ENCODE measurements at places on chromosomes 1 and 21. TPM values are rescaled to one million over a fixed set of nuclear protein-coding genes. Genes with fewer than 3 reads are reported as not detected.

DNA sequence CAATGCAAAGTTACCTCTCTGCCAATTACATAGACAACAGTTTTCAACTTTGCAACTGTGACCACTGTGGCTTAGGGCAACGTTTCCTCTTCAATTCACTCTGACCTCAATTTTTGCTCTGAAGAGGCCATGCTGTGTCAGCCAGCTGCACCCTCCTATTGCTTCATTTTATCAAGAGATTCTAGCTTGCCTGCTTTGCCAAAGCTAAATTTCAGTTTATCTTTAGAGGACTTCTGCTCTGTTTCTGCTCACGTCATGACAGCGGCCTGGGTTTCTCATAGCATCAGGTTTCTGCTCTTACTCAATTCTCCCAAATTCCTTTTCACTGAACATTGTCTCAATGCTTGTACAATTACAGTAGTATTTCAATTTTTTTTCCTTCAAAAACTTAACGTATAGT, 154.6 kb downstream of the PLA2G4A start:
- H3K36me3 ChIP-seq = no peaks in the 10 kb centered on the region
- no peaks in the 10 kb centered on the region for H3K4me1 ChIP-seq
- peaks cover 3% of the 10 kb centered on the region for H3K27me3 ChIP-seq
- H3K4me3 ChIP-seq = no peak overlapping the region

DNA sequence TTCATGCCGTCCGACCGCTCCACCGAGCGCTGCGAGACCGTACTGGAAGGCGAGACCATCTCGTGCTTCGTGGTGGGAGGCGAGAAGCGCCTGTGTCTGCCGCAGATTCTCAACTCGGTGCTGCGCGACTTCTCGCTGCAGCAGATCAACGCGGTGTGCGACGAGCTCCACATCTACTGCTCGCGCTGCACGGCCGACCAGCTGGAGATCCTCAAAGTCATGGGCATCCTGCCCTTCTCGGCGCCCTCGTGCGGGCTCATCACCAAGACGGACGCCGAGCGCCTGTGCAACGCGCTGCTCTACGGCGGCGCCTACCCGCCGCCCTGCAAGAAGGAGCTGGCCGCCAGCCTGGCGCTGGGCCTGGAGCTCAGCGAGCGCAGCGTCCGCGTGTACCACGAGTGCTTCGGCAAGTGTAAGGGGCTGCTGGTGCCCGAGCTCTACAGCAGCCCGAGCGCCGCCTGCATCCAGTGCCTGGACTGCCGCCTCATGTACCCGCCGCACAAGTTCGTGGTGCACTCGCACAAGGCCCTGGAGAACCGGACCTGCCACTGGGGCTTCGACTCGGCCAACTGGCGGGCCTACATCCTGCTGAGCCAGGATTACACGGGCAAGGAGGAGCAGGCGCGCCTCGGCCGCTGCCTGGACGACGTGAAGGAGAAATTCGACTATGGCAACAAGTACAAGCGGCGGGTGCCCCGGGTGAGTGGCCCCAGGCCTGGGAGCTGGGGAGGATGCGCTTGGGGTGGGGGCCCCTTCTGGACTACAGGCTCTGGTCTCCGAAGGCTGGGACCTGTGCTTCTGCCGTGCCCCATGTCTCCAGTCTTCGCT, 1.1 kb downstream of the SKI start:
- H3K4me1 ChIP-seq = peaks cover 37% of the 10 kb centered on the region
- peak overlapping the region; percentile 93 for H3K4me3 ChIP-seq
- peak; percentile 85 for DNase-seq
- H3K27me3 ChIP-seq = peaks cover 6% of the 10 kb centered on the region
- peak overlapping the region; percentile 91 for H3K27ac ChIP-seq
- peaks cover 23% of the 10 kb centered on the region for H3K36me3 ChIP-seq

DNA sequence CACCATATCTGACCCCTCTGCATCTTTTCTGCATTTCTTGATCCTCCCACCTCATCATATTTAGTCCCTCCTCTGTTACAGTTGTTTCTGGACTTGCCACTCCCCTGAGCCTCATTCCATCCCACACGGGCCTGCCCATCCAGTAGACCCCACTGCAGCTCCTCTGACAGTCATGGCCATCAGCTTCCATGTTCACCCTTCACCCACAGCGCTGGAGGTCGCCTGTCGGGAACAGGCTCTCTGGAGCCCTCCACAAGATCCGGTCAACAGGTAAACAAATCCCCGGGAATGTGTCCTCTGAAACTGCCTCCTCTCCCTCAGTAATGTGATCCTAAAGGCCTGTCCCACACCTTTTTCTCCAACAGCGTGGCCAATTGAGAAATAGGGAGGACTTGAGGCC, 31.3 kb downstream of the SYF2 start:
- no peak overlapping the region for H3K27ac ChIP-seq
- H3K4me1 ChIP-seq = peaks cover 2% of the 10 kb centered on the region
- peaks cover 17% of the 10 kb centered on the region for H3K27me3 ChIP-seq

- no peak for DNase-seq
- H3K27ac ChIP-seq = no peak overlapping the region
Measured at GRCh38 chr1:192108161-192108560, 50.1 kb upstream of the RGS18 start.

DNA sequence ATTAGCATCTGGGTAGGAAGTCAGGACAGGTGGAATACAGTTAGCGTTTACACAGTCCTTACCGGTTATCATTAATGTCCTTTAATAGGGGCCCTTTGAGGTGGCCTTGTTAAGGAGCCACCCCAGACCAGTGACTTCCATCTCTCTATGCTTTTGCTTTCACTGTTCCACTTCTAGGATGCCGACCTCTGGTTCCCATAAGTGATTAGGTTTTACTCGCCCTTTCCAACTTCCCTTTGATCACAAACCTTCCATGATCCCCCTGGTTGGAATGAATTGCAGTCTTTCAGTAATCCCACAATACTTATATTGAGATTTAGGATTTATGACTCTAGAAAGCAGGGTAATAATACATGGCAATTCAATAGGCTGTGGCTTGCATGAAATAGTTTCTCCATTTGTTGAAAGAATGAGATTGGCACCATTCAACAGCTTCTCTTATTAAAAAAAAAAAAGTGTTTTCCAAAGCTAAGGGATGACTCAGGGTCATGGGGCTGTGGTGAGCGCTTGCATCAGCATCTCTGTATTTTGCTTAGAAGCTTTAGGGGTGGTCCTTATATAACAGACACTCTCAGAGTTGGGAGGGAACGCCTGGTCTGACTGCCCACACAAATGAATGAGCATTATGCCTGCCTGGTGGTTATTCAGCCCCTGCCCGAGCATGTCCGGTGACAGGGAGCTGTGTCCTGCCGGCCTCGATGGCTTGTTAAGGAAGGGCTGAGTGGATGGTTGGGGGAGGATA, 110.5 kb downstream of the CNIH3 start:
- no peak for DNase-seq
- H3K27me3 ChIP-seq = no peaks in the 10 kb centered on the region
- no peaks in the 10 kb centered on the region for H3K36me3 ChIP-seq
- H3K4me3 ChIP-seq = no peak overlapping the region

DNA sequence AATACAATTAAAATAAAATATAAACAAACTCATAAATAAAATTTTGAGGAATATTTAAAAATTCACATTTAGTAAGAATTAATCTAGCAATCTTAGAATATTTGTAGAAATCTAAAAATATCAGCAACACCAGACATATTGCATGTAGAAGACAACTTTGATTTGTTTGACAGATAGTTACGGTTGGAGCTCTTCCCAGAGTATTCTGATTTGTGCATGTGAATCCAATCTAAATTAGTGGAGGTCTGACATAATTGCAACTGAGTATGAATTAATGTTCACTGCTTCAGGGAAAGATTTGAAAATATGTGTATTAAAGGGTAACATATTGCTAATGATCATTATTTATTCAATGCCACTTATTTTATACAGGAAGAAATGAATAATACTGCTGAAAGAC, 1546.2 kb downstream of the BRINP3 start:
- no peaks in the 10 kb centered on the region for H3K27me3 ChIP-seq
- no peak overlapping the region for H3K27ac ChIP-seq
- H3K4me3 ChIP-seq = no peak overlapping the region
- no peaks in the 10 kb centered on the region for H3K36me3 ChIP-seq

- peaks cover 34% of the 10 kb centered on the region for H3K4me1 ChIP-seq
- peaks cover 5% of the 10 kb centered on the region for H3K36me3 ChIP-seq
- H3K27me3 ChIP-seq = peaks cover 3% of the 10 kb centered on the region
- peak; percentile 89 for DNase-seq
- H3K27ac ChIP-seq = peak overlapping the region; percentile 97
- peak overlapping the region; percentile 91 for H3K4me3 ChIP-seq
Measured at GRCh38 chr1:223845037-223845809, 524 bp downstream of the TP53BP2 start.

DNA sequence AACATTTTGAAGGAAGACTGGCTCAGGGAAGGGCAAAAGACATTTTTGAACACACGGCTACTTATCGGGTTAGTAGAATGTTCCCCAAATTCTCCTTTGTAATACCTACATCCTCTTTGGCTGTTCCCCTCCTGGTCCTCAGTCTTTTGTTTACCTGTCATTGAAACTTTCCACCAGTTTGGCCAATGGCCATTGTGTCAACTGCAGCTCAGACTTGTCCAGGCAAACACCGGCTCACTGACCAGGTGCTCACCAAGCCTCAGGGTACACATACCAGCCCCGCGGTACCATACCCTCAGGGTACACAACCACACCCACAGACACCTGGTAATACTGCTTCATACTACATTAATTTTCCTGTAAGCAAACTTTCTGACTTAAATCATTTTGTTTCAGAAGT, 84.8 kb upstream of the ZNF648 start:
- peaks cover 40% of the 10 kb centered on the region for H3K4me1 ChIP-seq
- no peaks in the 10 kb centered on the region for H3K36me3 ChIP-seq
- H3K4me3 ChIP-seq = no peak overlapping the region
- no peak overlapping the region for H3K27ac ChIP-seq
- DNase-seq = no peak

GRCh38 chr1:226743259-226743658, 4.2 kb upstream of the ITPKB start:
- DNase-seq = no peak
- H3K27me3 ChIP-seq = peaks cover 2% of the 10 kb centered on the region
- H3K4me1 ChIP-seq = peaks cover 18% of the 10 kb centered on the region
- H3K27ac ChIP-seq = no peak overlapping the region
- no peak overlapping the region for H3K4me3 ChIP-seq
- peaks cover 2% of the 10 kb centered on the region for H3K36me3 ChIP-seq

- DNase-seq = no peak
- no peak overlapping the region for H3K4me3 ChIP-seq
- no peaks in the 10 kb centered on the region for H3K27me3 ChIP-seq
- no peaks in the 10 kb centered on the region for H3K36me3 ChIP-seq
Measured at GRCh38 chr1:159598196-159598595, 10.6 kb downstream of the APCS start.

- no peak overlapping the region for H3K27ac ChIP-seq
- DNase-seq = no peak
- no peaks in the 10 kb centered on the region for H3K36me3 ChIP-seq
- peaks cover 31% of the 10 kb centered on the region for H3K27me3 ChIP-seq
Measured at GRCh38 chr1:234134878-234135277, 230.4 kb downstream of the SLC35F3 start.

DNA sequence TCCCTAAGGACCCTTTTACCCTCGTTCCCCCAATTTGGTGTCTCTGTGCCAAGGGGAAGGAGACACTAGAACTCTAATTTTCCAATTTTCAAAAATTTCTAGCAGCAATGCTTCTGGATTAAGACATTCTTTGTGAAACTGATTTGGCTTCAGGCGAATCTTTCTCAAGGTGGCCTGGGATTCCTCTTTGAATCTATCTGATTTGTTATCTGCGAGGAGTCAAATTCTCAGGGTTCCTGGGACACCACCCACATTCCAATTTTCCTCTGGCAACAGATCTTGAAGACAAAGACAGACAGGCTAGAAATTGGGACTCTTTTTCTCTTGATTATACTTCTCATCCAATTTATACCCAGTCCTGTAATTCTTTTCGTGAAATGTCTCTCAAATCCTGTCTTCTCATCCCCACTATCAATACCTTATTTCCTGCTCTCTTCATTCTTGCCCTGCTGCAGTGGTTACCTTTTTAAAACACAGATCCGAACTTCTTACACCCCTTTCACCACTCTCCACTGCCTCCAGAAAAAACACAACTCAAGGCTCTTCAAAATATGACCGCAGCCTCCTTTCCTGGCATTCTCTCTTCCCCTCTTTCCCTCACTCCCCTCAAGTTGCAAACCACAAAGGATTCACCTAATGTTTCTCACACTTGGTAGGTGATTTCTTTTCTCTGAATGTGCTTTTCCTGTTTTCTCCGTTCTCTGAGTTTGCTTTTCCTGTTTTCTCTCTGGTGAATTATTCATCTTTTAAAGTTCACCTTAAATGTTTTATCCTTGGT, 2.7 kb upstream of the MPZL1 start:
- DNase-seq = peak; percentile 60
- H3K27ac ChIP-seq = peak overlapping the region; percentile 76
- peaks cover 2% of the 10 kb centered on the region for H3K27me3 ChIP-seq
- peaks cover 67% of the 10 kb centered on the region for H3K4me1 ChIP-seq

DNA sequence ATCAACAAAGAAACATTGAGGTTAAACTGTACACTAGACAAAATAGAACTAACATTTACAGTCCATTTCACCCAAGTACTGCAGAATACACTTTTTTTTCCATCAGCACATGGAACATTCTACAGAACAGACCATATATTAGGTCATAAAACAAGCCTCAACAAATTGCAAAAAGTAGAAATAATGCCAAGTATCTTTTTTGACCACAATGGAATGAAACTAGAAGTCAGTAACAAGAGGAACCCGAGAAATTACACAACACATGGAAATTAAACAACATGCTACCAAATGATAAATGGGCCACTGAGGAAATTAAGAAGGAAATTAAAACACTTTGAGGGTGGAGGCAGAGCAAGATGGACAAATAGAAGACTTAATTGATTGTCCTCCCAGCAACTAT, 8.4 kb upstream of the C1orf185 start:
- no peak overlapping the region for H3K27ac ChIP-seq
- no peak for DNase-seq
- peaks cover 32% of the 10 kb centered on the region for H3K27me3 ChIP-seq
- no peak overlapping the region for H3K4me3 ChIP-seq
- no peaks in the 10 kb centered on the region for H3K36me3 ChIP-seq

DNA sequence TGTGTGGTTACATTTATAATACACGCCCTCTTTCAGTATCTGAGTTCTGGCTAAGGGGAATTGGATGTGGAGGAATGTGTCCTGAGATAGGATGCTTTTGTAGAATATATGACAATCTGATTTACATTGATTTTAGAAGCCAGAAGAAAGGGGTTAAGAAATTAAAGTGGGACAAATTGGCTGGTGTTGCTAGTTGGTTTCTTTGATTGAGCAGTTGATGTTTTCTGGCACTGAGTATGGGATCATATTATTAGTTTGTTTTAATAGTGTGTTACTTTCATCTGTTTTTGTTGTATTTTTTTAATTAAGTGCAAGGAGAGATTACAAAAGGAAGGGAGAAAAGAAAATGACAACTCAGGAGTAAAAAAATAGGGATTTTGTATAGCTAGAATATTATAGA, 1634.7 kb upstream of the B3GALT2 start:
- DNase-seq = no peak
- H3K4me1 ChIP-seq = no peaks in the 10 kb centered on the region
- no peaks in the 10 kb centered on the region for H3K27me3 ChIP-seq
- H3K27ac ChIP-seq = no peak overlapping the region
- no peaks in the 10 kb centered on the region for H3K36me3 ChIP-seq

The S100A16 gene
- total RNA-seq = not detected

The GFI1 gene
- 85.1 TPM for total RNA-seq

The SPATA1 gene
- total RNA-seq = 0.98 TPM

The DDR2 gene
- total RNA-seq = 0.45 TPM

The HSD11B1 gene
- 15.1 TPM for total RNA-seq

The FAM78B gene
- 1.9 TPM for total RNA-seq

The HUNK gene
- total RNA-seq = 0.33 TPM

The PCAT6 gene
- total RNA-seq = 1.4 TPM

The CCDC181 gene
- total RNA-seq = 0.09 TPM

The KCNE1 gene
- not detected for total RNA-seq

The OR6F1 gene
- not detected for total RNA-seq

The LAD1 gene
- not detected for total RNA-seq

The GRIK3 gene
- not detected for total RNA-seq

The EVA1C gene
- 8.2 TPM for total RNA-seq
